ENCODE measurements at places on chromosomes 12 and 14.

DNA sequence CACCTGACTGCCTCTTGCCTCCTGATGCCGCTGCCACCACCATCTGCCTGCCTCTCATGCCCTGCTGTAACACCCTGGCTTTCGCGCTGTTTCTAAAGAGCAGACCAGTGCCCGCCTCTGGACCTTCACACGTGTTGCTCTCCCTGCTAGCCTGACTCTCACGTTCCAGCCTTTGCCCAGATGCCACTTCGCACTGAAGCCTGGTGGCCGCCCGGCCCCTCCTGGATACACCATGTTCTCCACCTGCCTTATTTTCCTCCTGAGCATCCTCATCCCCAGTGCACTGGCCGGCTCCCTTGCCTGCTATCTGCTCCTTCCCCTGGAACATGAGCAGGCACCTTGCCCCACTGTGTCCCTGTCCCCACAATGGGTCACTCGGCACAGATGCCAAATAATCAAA is 146.5 kb downstream of the PIWIL1 start:
- no peaks in the 10 kb centered on the region for H3K36me3 ChIP-seq
- H3K4me1 ChIP-seq, result no peaks in the 10 kb centered on the region
- no peak for DNase-seq
- no peak overlapping the region for H3K27ac ChIP-seq
- H3K4me3 ChIP-seq, result no peak overlapping the region

DNA sequence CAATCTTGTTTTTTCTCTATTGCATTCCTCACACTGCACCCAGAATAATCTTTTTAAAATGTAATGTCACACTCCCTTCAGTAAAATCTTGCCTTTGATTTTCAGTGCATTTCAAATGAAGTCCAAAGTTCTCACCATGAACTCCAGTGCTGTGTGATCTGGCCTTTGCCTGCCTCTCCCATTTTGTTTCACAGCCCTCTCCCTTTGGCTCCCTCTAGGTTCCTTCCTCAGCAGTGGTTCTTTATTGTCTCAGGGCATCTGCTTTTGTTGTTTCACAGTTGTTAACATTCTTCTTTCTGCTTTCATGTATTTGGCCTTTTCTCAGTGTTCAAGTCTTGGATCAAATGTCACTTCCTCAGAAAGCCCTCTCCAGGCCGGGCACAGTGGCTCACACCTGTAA is 84.5 kb upstream of the AMN1 start:
- no peaks in the 10 kb centered on the region for H3K27me3 ChIP-seq
- H3K4me3 ChIP-seq, result no peak overlapping the region
- H3K4me1 ChIP-seq, result no peaks in the 10 kb centered on the region
- H3K36me3 ChIP-seq, result no peaks in the 10 kb centered on the region
- H3K27ac ChIP-seq, result no peak overlapping the region
- no peak for DNase-seq

DNA sequence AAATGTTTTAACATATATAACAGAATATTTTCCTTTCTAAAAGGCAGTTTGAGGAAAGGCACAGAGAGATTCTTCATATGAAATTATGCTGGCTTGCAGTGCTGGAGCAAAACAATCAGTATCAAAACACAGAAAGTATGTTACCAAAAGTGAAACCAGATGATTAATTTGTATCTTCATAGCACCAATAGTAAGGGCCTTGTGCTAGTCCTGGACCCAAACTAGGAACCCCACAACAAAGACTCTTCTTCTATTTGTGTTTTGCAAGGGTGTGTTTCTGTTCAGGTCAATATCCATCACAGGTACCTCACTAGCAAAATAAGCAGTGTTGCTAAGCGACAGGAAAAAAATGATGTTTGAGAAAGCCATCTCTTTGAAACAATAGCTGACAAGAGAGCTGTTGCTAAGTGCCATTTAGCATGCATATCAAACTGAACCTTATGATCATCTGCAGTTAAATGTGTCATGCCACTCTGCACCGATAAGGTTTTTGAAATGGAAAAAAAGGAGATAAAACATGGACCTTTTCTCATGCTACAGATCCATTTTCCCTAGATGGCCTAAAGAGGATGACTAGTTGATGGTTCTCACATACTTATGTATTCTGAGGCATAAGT is 196.2 kb upstream of the ALG10 start:
- no peaks in the 10 kb centered on the region for H3K36me3 ChIP-seq
- no peaks in the 10 kb centered on the region for H3K4me1 ChIP-seq
- no peak overlapping the region for H3K27ac ChIP-seq
- no peak for DNase-seq

DNA sequence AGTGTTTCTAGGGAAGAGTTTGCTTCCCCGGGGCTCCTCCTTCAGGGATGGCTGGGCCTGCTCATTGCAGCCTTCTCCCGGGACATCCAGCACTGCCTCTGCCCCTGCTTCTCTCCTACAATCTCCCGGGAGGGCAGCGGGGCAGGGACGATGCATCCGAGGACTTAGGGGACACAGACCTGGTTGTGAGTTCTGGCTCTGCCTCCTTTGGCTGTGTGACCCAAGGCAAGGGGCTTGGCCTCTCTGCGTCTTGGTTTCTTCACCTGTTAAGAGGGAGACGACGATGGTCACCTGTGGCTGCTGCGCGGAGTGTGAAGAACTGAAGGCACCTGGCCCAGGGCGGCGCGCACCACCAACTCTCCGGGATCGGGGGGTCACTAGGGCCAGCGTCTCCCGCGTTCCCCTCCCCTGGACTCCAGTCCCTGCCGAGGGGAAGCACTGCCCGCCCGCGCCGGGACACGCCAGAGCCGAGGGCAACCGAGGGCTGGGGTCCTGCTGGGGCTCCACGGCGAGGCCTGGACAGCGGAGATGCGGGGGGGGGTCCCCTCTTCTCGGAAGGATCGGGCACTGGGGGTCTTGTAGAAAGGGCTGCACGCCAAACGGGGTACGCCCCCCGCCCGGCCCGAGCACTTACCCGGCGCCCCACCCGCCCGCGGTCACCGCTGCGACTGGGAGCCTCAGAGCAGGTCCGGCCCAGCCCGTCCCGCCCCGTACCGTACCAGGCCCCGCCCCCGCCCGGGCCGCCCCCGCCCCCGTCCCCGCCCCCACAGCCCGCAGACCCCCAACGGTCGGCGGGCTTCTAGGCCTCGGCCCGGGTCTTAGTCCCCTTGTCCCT is at the start of gene HVCN1:
TSS of gene HVCN1 (minus strand) at position 670 of the 835 bp plus-strand sequence. CDS start 5,870 bp downstream, outside the sequence.
- DNase-seq, result no peak
- no peaks in the 10 kb centered on the region for H3K27me3 ChIP-seq
- H3K27ac ChIP-seq, result peak within 1 kb of the TSS; percentile 82
- H3K4me1 ChIP-seq, result peaks cover 4% of the 10 kb centered on the region
- peak within 1 kb of the TSS; percentile 95 for H3K4me3 ChIP-seq
- no peaks in the 10 kb centered on the region for H3K36me3 ChIP-seq

GRCh38 chr14:94771906-94772490 is 2.1 kb upstream of the GSC start:
- H3K27ac ChIP-seq, result no peak overlapping the region
- H3K4me3 ChIP-seq, result no peak overlapping the region
- no peaks in the 10 kb centered on the region for H3K4me1 ChIP-seq

DNA sequence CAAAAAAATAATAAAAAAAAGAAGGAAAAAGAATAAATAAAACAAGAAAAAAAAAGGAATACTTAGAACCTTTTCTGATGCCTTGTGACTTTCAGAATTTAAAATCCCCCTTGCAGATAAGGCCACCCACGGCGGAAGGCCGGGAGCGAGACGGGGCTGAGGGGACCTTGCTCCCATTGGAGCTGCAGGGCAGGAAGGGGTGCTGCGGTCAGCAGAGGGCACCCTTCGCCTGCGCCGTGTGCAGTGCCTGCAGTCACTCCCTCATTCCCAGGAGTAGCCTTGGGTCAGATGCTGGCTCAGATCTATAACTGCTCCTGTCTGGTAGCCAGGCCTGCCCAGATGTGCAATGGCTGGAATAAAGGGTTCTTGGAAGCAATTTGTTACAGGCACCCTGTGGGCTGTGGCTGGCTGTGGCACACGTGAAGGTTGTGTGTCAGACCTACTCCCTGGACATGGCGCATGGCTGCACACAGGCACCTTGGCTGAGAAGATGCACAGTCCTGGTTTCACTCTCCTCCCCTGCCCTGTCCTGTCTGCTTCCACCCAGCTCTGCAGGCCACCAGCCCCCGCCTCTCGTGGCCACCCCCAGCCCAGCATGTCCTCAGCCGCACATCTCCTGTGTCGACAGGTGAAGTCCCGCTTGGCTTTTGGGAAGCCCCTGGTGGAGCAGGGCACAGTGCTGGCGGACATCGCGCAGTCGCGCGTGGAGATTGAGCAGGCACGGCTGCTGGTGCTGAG is 13.4 kb upstream of the ALDH2 start:
- no peaks in the 10 kb centered on the region for H3K4me1 ChIP-seq
- H3K27me3 ChIP-seq, result no peaks in the 10 kb centered on the region
- no peaks in the 10 kb centered on the region for H3K36me3 ChIP-seq

GRCh38 chr14:56199095-56199981 is 81.1 kb downstream of the PELI2 start:
- H3K27me3 ChIP-seq, result no peaks in the 10 kb centered on the region
- no peak overlapping the region for H3K4me3 ChIP-seq
- DNase-seq, result no peak
- peak overlapping the region; percentile 77 for H3K27ac ChIP-seq
- H3K36me3 ChIP-seq, result no peaks in the 10 kb centered on the region

DNA sequence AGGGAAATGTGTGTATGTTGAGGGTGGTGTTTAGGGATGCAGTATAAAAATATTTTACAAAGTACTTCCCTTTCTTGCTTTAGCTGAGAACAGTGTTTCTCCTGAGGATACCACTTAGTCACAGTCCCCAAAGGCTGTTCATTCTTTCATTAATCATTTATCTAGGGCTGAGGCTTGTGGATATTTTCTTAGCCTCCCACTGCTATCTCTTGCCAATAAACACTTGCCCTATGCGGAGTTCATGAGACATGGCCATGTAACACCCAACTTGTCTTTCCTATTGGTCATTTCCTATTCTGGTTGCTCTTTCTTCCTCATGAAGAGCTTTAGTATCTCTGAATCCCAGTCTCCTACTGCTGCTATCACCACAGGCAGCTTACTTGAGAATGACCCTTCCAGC is 75.1 kb downstream of the ETNK1 start:
- H3K27me3 ChIP-seq, result no peaks in the 10 kb centered on the region
- no peak overlapping the region for H3K27ac ChIP-seq
- H3K4me3 ChIP-seq, result no peak overlapping the region
- no peaks in the 10 kb centered on the region for H3K36me3 ChIP-seq
- no peaks in the 10 kb centered on the region for H3K4me1 ChIP-seq

DNA sequence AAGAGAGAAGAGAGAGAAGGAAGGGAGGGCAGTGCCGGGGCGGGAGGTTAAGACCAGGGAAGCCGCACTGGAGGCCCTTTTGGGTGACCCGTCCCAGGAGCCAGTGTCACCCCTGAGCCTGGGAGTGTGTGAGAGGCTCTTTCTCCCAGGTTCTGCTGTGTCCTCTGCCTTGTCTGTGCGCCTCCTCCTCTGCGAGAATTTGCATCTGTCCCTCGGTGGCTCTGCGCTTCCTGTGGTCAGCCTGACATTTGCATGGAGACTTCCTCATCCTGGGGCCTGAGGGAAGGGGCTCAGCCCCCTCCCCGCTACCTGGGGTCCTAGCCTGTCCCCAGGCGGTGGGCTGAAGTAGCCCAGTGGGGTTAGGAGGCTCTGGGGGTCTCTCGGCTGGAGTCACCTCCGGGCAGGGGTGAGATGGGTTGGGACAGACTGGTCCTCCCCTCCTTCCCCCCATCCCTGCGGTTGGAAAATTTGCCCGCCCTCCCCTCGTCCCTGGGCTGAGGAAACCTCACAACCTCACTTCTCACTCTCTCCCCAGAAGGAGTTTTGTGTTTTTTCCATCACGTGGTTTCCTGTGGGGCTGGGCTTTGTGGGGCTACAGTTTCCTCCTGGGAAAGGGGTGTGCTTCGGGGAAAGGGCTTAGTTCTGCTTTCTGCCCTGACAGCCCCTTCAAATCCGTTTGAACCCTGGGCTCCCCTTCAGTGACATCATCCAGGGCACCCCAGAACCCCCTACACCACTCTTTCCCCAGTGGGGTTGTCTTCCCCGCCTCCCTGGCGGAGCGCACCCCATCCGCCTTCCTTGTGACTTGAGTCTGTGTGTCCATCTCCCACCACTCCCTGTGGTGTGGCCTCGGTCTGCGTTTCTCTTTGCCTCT is 2.5 kb downstream of the PTPN6 start:
- H3K4me1 ChIP-seq, result no peaks in the 10 kb centered on the region

GRCh38 chr14:68951035-68951797 is 27.9 kb downstream of the ACTN1 start:
- peak; percentile 91 for DNase-seq
- H3K4me3 ChIP-seq, result peak overlapping the region; percentile 45
- H3K36me3 ChIP-seq, result no peaks in the 10 kb centered on the region
- H3K4me1 ChIP-seq, result peaks cover 75% of the 10 kb centered on the region
- H3K27me3 ChIP-seq, result no peaks in the 10 kb centered on the region
- peak overlapping the region; percentile 84 for H3K27ac ChIP-seq

GRCh38 chr14:75654127-75654732 is 6.4 kb downstream of the ERG28 start:
- peak; percentile 76 for DNase-seq
- peaks cover 5% of the 10 kb centered on the region for H3K36me3 ChIP-seq
- no peaks in the 10 kb centered on the region for H3K27me3 ChIP-seq
- no peak overlapping the region for H3K4me3 ChIP-seq

- H3K27ac ChIP-seq, result no peak overlapping the region
- no peak overlapping the region for H3K4me3 ChIP-seq
- H3K27me3 ChIP-seq, result no peaks in the 10 kb centered on the region
- no peak for DNase-seq
- H3K4me1 ChIP-seq, result no peaks in the 10 kb centered on the region
These were observed 10.9 kb downstream of the NOC4L start for GRCh38 chr12:132154941-132155770.

DNA sequence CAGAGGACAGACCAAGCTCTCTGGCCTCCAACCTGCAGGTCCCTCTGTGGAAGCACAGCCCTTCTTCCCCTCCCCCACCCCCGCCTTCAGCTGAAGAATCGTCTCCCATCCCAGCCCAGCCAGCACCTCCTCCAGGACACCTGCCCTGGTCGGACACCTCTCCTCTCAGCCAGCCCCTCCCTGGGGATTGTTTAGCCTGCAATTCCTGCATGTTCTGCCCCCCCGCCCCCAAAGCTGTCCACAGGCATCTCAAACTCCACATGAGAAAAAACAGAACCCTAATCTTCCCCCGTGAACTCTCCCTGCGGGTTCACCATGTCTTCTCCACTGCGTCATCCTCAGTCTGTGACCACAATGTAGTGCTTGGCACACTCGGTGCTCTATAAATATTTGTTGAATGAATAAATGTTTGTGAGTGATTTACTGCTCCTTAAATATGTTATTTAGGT is 24.1 kb downstream of the PRIMA1 start:
- no peaks in the 10 kb centered on the region for H3K4me1 ChIP-seq
- no peak for DNase-seq
- no peaks in the 10 kb centered on the region for H3K36me3 ChIP-seq
- no peak overlapping the region for H3K27ac ChIP-seq
- no peak overlapping the region for H3K4me3 ChIP-seq
- H3K27me3 ChIP-seq, result no peaks in the 10 kb centered on the region

All from breast epithelium (tissue), 4 donors.